Caco-2 (cell line): ENCODE measurements at places on chromosomes 12 and 14.

GRCh38 chr12:18284386-18284785, 23.1 kb downstream of the PIK3C2G start:
- no peak for DNase-seq

DNA sequence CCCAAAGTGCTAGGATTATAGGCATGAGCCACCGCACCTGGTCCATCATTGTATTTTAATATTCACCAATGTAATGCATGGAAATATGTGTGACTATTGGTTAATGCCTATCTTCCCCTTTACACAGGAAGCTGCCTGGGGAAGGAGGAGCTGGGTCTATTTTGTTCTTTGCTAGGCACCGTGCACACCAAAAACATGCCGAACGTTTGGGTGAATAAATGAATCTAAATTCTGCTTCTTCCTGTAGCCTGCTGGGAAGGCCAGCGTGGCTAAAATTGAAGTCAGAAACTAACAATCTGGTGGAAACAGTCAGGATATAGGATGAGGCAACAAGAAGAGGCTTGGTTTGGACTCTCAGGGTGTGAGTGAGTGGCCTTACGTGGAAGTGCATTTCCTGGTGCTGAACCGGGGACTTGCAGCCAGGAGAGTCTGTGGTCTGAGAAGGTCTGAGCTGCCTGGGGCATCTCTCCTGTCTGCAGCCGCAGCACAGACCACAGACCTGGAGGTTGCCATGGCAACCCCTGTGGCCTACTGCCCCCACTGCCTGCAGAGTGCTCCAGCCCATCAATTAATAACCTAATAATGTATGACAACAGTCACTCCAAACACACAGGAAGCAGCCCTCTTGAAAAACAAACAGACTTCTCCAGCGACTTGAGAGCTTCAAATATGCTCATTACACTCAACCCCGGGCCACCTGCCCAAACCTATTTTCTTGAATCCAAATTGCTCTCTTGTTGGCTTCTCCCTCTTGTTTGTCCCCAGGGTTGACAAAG, 5.5 kb upstream of the GPR68 start:
- DNase-seq: no peak

DNA sequence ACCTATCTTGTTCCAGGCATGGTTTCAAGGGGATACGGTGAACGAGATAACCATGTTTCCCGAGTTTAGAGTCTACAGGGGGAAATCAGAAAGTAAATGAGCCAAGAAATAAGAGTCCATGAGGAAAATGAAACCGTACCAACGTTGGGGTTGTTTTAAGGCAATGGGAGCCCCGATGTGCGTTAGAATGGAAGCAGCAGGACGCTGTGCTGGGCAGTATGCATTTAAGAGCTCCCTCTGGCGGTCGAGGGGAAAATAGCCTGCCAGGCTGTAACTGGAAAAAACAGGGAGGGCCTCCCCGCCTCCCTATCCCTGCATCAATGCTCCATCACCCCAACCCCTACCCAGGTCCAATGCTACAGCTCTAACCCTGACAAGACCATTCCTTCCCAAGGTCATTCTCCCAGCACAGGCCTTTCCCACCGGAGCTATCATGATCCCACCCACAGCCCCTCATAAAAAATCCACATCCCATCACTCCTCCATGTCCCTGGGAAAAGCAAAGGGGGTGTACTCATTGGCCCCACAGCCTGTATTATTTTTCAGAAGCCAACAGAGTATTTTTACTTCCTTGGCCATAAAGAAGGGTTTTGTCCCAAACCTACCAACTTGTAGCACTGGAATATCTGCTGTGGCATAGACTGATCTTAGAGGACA, 226.3 kb upstream of the NOS1 start:
- DNase-seq: peak; percentile 70

DNA sequence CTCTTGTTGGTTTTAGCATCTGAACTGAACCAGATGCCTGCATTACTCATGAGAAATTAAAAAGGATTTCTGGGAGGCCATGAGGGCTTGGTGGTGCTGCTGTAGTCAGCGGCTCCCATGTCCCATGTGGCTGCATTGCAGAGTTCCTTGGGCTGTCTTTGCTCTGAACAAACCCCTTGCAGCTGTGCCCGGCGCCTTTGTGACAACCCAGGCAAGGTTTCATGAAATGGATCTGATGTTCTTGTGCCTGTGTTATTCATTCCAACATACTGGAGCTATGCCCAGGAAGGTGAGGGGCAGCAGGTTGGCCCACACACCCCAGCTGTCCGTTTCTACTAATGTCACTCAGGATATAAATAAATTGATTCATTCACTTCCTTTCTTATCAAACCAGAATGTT, 40.8 kb downstream of the TGFB3 start:
- DNase-seq: no peak

DNA sequence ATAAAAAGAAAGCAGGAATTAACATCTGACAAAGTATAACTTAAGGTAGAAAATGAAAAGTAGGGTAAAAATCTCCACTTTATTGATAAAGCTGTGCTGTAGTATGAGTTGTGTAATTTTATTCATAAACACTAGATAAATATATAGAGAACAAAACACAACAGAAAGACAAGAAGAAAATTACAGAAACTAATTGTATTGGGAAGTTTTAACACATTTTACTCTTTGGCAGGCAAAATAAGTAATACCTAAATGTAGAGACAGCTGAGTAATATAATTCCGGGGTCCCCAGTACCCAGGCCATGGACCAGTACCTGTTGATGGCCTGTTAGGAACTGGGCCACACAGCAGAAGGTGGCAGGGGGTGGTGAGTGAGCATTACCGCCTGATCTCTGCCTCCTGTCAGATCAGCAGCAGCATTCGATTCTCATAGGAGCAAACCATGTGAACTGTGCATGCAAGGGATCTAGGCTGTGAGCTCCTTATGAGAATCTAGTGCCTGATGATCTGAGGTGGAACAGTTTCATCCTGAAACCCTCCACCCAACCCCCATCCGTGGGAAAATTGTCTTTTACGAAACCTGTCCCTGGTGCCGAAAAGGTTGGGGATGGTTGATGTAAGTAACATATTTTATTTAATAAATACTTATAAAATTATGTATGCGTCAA, 84.4 kb upstream of the ETV6 start:
- DNase-seq: no peak

- no peak for DNase-seq
These were observed 127.4 kb downstream of the CACNA1C start for GRCh38 chr12:2179953-2180736.

DNA sequence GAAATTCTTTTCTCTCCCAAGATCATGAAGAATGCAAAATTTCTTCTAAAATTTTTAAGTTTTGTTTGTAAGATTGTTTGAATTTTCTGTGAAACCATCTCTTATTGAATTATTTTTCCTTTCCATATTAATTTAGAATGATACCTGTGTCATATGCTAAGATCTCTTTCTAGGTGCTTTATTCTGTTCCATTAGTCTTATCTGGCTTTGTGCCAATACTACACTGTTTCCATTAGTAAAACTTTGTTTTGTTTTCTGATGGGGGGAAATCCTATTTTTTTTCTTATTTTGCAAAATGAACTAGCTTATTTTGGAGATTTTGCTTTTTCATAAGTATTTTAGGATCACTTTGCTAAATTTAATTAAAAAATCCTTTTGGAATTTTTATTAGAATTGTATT, 193.9 kb downstream of the FUT8 start:
- DNase-seq: no peak

DNA sequence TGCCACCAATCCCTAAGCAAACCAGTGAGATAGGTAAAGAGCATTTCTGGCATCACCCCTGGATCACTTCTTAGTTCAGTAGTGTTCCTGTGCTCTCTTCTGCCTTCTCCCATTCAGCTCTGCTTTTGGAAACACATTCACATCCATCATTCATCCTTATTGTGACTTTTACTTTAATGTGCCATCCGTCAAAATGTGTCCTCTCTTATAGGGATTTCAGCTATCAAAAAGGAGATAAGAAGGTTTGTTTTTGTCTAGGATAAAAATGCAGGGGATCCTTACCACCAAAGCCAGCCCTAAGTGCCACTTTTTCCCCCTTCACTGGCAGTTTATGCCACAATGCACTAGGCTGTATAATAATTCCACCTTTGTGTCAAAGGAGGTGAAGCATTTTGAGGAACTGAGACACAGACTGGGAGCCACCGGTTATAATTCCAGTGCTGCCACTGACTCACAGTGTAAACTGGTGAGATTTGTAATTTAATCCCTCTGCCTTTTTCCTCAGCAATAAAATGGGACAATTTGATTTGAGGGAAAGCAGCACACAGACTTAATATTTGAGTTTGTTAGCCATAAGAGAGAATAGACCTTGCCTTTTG, 158.6 kb downstream of the PAX9 start:
- DNase-seq: no peak

DNA sequence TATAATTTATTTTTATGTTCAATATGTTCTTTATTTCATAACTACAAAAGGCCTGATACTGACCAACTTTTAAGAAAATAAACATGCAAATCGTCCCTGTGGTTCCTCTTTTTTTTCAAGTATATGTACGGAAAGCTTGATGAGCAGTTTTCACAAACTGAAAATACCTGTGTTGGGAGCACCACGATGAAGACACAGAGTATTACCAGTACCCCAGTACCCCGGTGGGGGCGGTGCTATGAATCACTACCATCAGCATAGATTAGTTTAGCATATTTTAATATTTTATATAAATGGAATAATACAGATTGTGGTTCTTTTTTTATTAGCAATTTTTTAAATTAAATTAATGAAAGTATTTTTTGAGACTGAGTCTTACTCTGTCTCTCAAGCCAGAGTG, 7.0 kb downstream of the B4GALNT3 start:
- no peak for DNase-seq

DNA sequence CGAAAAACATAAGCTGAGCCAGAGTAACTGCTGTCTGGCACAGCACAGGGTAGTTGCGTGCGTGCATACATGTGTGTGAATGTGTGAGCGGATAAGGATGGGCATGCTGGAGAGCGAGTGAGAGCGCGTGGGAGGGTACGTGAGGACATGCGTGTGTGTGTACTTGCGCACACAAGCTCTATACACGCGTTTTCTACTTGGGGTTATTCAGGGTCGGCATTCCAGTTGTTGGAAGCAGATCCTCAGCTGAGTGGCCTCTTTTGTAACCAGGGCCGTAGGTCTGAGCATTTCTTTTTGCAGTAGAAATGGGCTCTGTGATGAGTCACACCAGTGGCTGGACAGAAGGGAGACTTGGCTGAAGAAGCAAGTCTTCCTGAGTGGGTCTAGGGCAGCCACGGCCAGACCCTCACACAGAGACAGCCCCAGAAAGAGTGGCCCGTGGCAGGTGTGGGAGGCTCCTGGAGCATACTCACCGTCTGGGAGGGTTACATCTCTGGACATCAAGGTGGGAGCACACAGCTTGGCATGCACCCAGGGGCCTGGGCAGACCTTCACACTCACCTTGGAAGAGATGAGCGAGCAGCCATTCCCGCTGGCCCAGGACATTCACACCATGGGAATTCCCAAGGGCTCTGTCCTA, 78.0 kb downstream of the LRRC74A start:
- no peak for DNase-seq

GRCh38 chr12:89991807-89992590, 283.4 kb upstream of the ATP2B1 start:
- DNase-seq: no peak

DNA sequence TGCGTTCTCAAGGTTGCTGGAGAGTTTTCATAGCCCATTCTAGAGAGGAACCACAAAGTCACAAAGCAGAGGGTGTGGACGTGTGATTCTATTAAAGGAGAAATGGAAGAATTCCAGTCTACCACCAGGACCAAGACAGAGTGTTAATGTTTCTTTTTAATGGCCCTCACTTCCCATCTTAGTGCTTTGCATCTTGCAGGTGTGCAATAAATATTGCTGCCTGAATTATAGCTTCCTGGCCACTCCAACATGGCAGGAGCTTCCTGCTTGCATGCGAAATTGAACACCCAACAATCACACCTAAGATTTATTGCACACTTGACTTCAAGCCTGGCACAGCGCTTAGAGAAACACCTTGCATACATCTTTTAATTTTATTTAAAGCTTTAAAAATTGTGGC, 22.4 kb upstream of the PPP1CC start:
- DNase-seq: no peak

GRCh38 chr14:76591266-76591665, 170.0 kb upstream of the VASH1 start:
- no peak for DNase-seq

DNA sequence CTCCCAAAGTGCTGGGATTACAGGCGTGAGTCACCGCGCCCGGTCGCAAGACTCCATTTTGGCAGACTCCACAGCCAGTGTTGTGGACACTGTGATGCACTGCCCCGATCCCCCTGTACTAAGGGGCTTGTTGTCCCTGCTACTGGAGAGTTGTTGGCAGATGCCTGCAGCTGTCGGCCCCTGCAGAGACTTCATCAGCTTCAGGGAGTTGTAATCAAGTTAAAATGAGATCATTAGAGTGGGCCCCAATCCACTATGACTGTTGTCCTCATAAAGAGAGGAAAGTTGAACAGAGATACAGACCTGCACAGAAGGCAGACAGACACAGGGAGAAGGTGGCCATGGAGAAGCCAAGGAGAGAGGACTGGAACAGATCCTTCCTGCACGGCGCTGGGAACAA, 23.7 kb upstream of the TUBA1A start:
- no peak for DNase-seq

- peak; percentile 64 for DNase-seq
These were observed 879 bp downstream of the RAB3IP start for GRCh38 chr12:69739287-69740191.

- no peak for DNase-seq
These were observed 12.3 kb downstream of the UBE2N start for GRCh38 chr12:93429448-93429847.

DNA sequence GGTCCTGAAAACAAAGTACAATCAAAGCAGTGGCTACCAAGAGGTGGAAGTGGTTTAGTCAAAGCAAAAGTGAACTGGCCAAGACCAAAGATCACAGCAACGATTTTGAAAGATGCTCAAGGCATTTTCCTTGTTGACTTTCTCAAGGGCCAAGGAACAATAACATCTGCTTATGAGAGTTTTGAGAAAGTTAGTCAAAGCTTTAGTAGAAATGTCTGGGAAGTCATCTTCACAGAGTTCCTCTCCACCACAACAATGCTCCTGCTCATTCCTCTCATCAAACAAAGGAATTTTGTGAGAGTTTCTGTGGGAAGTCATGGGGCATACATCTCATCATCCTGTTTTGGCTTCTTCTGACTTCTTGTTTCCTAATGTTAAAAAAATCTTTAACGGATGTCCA, 80.1 kb downstream of the PLEKHA5 start:
- no peak for DNase-seq

DNA sequence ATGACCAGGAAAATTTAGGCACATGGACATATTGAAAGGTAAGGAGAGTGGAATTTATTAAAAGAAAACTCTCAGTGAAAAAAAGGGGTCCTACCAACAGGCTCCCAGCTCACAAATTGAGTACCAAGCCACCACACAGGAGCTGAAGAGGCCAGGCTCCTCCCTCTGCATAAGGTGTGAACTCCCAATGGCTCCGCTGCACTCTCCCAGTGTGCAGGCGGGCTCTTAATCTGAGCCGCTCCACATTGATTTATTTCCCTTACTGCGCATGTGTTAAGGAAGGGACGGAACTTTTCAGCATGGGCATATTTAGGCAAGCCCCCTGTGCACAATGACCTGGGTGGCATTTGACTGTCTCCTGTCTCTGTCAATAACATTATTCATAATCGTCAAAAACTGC, 68.6 kb upstream of the PLEKHG7 start:
- no peak for DNase-seq
